H9 (cell line): ENCODE measurements at places on chromosomes 12 and 14. TPM values are rescaled to one million over a fixed set of nuclear protein-coding genes. Genes with fewer than 3 reads are reported as not detected.

Gene FANCM
- total RNA-seq: 9.1 and 11.9 TPM in 2 replicates

Gene FAM181A
- not detected in 2 replicates for total RNA-seq

Gene LHX5
- total RNA-seq: 1.9 and 2.1 TPM in 2 replicates

Gene C12orf50
- total RNA-seq: 0.17 TPM in 1 of 2 replicates, not detected in the other

Gene KRT72
- total RNA-seq: not detected in 2 replicates

Gene SLCO1C1
- total RNA-seq: not detected in 2 replicates

Gene AMHR2
- not detected in 2 replicates for total RNA-seq

Gene GPD1
- total RNA-seq: 0.70 and 1.2 TPM in 2 replicates

Gene RBM23
- 77.2 and 79.0 TPM in 2 replicates for total RNA-seq

Gene KRT7
- 8.9 and 10.0 TPM in 2 replicates for total RNA-seq

Gene CLEC4C
- 0.26 TPM in 2 replicates for total RNA-seq

Gene GPRC5D
- total RNA-seq: not detected in 2 replicates

Gene RNASE7
- total RNA-seq: not detected in 2 replicates

Gene ALX1
- 2.1 and 3.2 TPM in 2 replicates for total RNA-seq

Gene LEMD3
- total RNA-seq: 38.1 and 38.3 TPM in 2 replicates

Gene DGLUCY
- total RNA-seq: 24.8 and 29.6 TPM in 2 replicates

Gene SLC39A9
- total RNA-seq: 39.8 and 42.2 TPM in 2 replicates

Gene NR4A1
- 25.8 and 27.3 TPM in 2 replicates for total RNA-seq

Gene SLC10A1
- not detected in 2 replicates for total RNA-seq

Gene NR1H4
- total RNA-seq: not detected in 2 replicates

Gene MIP
- 0.17 TPM in 1 of 2 replicates, not detected in the other for total RNA-seq

Gene ESR2
- 0.11 and 0.15 TPM in 2 replicates for total RNA-seq

Gene CMTM5
- not detected in 2 replicates for total RNA-seq

Gene SCNN1A
- total RNA-seq: 104 and 111 TPM in 2 replicates

Gene LTBP2
- total RNA-seq: 0.75 and 0.77 TPM in 2 replicates

Gene CLEC1B
- not detected in 2 replicates for total RNA-seq

Gene SERPINA3
- total RNA-seq: not detected in 2 replicates

Gene NCOR2
- total RNA-seq: 220 and 226 TPM in 2 replicates
